ENCODE measurements at places on chromosomes 2 and 18.

- DNase-seq, result no peak
Measured at GRCh38 chr2:72815655-72816278, 10.1 kb downstream of the EXOC6B start.

DNA sequence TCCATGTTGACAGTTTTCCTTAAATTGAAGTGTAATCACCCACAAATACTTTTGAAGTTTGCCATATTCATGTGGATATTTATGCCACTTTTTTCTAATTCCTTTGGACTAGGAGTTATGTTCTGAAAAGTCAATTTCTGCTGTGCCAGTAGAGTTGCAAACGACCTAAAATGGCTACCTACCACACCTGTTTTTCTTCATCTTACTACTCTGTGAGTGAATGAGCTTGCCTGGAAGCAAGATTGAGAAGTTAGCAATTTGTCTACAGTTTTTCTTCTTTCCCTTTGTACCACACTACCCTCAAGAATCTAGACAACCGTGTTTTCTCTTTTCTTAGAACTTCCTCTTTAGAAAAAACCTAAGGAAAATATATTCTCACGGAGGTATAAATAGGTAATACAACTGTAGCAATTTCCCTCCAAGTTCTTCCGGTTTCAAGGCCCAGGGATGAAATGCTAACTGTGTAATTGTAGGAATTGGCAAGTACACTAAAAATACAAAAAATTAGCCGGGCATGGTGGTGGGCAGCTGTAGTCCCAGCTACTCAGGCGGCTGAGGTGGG, 7.3 kb upstream of the SLC39A10 start:
- no peak for DNase-seq

DNA sequence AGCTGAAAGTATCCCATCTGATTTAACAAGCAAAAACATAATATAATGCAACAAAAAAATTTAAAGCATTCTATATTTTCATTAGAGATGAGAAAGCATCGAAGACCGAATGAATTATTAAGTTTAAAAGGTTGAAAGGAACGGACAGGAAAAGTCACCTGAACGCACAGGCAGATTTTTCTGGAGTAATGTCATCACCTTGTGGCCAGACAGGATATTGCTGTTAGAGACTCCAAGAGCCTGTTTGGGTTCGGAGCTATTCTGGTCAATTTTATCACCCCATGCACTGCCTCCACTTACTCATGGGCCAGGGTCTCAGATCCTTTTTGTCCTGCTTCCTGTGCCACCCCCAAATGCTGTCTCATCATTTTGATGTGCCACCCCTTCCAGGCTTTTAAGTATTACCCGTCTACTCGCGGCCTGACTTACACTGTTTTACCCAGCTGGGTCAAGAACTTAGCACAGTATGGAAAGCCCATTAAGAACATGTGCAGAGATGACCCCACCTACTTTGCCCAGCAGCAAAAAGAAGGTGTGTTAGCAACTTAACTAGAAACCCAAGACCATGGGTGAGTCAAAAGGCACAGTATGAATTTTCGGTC, 27.3 kb downstream of the GKN2 start:
- peak; percentile 47 for DNase-seq

- no peak for DNase-seq
Measured at GRCh38 chr2:75729861-75730260, 19.1 kb upstream of the GCFC2 start.

DNA sequence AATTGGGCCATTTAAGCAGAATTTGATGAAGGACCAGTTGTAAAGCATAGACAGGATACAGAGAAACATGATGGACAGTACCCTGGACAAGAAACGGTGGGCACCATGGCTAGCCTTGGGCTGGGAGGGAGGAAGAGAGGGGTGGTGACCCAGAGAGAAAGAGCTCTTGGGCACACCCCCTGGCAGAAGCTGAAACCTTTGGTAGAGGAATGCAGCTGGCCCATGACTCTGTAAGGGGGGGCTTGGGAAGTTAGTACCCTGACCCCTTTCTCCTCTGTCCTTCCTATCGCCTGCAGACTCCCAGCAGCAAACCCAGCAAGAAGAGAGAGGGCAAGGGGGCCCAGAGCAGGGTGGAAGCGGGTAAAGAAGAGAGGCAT, 32.6 kb downstream of the MRPL44 start:
- no peak for DNase-seq

DNA sequence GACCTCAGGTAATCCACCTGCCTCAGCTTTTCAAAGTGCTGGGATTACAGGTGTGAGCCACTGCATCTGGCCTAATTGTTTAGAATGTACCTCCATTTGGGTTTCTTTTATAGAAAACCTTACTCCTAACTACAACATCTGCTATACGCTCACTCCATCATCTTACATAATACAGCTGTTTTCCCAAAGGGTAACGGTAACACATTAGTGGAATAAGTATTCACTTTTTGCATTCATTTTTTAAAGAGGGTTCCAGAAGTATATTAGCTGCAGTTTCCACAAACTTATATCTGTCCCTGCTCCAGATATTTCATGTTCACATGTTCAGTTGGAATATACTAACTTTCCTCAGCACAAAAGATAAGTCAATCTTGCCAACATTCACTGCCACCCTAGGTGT, 640.1 kb upstream of the FSHR start:
- DNase-seq, result no peak

GRCh38 chr2:239138610-239139009, 262.2 kb downstream of the HDAC4 start:
- no peak for DNase-seq

DNA sequence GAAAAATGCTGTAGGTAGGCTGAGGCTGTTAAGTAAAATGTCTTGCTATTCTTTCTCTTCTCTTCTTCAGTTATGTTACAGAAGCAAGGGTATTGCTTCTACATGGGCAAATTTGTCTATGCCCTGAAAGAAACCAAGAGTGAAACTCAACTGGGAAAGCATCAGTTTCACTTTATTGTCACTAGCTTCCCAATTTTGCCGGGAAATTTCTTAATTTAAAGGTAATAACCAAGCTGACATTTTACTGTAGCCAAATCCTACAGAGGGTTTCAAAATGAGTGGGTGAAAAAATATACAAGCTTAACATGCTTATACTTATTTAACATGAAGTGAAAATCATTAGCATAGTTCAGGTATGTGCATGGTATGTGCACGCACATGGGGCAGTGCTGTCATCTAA, 3.2 kb downstream of the TANK start:
- no peak for DNase-seq

- no peak for DNase-seq
Measured at GRCh38 chr2:172423160-172423559, 4.2 kb upstream of the ITGA6 start.

GRCh38 chr2:197209742-197210408, 100.7 kb downstream of the ANKRD44 start:
- peak; percentile 46 for DNase-seq

DNA sequence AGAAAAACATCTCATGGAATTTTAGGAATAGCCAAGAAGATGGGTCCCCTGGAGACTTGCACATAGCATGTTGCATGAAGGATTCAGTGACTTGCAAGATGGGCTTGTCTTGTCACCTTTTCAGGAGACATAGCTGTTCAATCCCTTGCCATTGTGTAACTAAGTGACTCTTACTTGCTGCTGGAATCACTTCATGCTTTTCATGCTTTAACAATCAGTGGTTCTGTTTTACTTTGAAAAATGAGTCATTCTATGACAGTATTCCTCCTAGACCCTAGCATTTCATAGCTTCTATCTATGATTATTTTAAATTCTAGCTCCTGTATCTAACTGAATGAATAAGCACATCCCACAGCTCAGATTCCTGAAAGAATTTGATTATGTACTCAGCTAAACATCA, 2.8 kb downstream of the KYNU start:
- DNase-seq, result no peak

- no peak for DNase-seq
Measured at GRCh38 chr18:26453386-26453901, 94.9 kb downstream of the KCTD1 start.

GRCh38 chr2:227536445-227536844, 62.2 kb upstream of the SCYGR2 start:
- DNase-seq, result no peak

GRCh38 chr2:213429516-213429915, 145.3 kb downstream of the SPAG16 start:
- DNase-seq, result no peak

DNA sequence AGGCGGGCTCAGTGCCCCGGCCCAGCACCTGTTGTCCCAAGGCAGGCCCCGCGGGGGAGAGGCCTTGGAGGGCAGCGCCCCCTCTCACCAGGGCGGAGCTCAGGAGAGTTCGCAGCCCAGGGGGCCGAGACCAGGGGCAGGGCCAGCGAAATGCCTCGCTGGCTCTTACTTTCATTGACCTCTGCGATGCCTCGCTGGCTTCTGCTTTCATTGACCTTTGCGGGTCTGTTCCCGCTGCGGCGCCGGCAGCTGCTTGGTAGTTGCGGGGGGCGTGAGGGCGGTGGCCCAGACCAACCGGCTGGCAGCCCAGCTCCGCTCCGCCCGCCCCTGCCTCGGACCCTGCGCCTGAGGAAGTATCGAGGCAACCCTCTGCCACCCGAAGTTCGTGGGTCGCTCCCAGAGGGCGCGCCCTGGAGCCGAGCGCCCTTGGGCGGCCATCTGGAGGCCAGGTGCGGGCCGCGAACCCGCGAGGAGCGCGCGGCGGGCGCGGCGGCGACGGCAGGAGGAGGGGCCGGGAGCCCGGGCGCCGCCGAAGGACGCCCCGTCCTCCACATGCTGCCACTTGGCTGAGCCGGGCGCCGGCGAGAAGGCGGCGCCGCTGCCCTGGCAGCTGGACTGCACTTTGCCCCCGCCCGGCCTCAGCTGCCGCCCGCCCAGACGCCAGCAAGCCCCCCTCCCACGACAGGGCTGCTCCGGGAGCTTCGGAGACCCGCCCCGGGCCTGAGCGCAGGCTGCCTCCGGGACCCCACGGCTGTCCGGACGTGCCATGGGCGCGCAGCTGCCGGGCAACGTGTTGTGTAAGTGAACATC, 118.0 kb upstream of the MSTN start:
- peak; percentile 2 for DNase-seq

DNA sequence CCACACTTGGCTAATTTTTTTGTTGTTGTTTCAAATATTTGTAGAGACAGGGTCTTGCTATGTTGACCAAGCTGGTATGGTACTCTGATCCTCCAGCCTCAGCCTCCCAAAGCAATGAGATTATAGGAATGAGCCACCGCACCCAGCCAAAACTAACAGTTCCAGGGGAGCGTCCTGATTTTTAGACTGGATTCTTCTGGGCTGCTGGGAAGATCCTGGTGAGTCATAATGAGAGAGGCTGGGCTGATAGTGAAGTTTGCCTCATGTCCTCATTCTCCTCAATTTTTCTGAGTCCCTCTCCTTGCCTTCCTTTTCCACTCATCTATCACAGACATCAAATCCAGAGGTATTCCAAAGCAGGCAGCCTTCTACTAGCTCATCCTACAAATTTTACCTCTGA, 81.3 kb downstream of the VSNL1 start:
- no peak for DNase-seq

DNA sequence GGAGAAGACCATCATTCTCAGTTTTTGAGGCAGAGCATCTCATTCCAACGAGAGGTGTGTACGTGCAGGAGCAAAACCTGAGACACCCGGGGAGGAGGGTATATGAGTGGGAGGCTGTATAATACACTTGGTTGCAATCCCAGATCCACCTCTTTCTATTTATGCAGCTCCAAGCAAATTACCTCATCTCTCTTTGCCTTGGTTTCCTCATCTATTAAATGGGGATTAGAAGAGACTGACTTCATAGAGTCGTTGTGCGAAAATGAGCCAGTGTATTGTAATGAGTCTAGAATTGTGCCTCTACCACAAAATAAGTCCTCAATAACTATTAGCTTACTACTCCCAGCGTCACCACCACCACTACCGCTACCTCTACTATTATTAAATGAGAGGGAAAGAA, 40.1 kb downstream of the TGOLN2 start:
- DNase-seq, result no peak

DNA sequence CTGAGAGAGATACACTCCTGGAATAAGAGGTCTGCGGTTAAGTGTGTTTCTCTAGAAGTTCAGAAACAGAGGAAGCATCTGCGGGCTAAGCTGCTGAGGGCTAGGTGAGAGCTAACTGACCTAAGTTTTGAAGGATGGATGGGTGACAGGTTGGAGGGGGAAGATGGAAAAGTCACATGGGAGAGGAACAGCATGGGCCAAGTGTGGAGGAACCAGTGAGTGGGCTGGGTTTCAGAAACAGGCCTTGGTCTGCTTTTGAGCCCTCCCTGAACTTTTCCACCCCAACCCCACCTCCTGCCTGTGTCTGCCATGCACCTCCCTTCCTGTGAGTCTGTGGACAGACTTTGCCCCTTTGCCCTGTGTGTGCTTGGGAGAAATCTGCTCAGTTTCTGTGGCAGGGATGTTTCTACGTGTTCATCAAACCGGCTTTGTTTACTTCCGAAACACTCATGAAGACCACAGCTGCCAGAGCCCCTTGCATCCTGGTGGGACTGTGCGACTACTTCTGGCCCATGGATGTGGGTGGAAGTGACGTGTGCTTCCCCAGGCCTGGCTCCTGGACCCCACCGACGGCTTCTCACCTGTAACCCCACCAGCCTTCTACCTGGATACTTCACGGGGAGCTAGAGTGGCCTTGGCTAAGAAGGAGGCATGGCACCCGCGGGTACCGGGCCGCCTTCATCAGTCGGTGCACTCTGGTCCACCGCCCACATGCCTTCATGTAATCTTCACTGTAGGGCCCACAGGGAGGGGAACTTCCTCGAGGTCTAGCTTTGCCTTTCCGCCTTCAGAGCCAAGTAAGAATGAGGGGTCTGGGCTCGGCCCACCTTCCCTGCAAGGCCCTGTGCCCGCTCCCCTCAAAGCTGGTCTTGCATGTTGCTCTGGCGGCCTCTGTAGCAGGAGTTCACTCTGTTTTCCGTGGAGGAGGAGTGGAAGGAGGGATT, 1.4 kb upstream of the HPCAL1 start:
- peak; percentile 30 for DNase-seq

DNA sequence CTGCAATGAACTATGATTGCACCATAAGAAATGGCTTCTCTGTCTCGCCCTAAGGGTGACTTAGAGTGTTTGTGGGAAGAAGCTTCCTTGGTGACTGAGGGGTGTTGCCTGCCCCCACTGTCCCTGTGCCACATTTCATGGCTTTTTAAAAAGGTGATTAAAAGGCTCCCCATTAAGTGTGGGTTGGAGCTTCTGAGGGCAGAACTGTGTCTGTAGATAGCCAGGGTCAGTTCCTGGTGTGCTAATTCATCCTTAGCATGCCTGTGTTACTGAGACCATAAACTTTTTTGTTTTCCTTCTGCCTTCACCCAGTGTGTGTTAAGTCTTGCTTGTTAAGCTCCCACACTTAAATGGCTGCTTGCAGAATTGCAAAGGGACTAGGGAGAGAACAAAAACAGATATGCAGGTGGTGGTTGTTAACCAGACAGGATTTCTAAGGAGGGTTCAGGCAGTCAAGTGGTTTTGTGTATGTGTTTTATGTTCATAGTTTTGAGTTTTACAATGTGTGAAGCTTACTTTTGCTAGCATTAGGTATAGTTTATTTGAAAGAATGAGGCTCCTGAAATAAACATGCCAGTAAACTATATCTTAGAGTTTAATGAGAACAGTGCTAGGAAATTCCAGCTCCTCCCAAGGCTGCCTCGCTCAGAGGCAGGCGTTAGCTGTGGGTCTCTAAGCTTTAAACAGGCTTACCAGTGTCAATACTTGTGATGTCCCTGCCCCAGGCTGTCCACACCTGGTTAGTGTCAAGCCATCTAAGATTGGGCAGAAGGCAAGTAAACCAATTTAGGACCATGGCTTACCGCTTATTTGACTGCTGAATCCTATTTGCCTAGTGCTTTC, 14.5 kb downstream of the CERS6 start:
- no peak for DNase-seq

GRCh38 chr2:103873716-103874351, 980.1 kb upstream of the POU3F3 start:
- no peak for DNase-seq

GRCh38 chr2:69943000-69943842, 18.2 kb downstream of the ASPRV1 start:
- no peak for DNase-seq

- DNase-seq, result no peak
Measured at GRCh38 chr2:217621391-217621801, 381.4 kb downstream of the TNS1 start.

Measured in activated CD4-positive, alpha-beta T cell treated with anti-CD3 and anti-CD28 coated beads for 4 hours (primary cell).